ENCODE measurements at places on chromosomes 16 and 17. TPM values are rescaled to one million over a fixed set of nuclear protein-coding genes. Genes with fewer than 3 reads are reported as not detected.

Gene KCNJ12
- 0.51 TPM for total RNA-seq

Gene SERPINF2
- total RNA-seq, result 8.0 TPM

Gene RAMP2
- 140 TPM for total RNA-seq

Gene MRM1
- total RNA-seq, result 9.6 TPM

Gene HOXB4
- 2.8 TPM for total RNA-seq

Gene SDR42E2
- not detected for total RNA-seq

Gene SCNN1G
- total RNA-seq, result 0.22 TPM

Gene DNAI2
- total RNA-seq, result not detected

Gene KRT27
- not detected for total RNA-seq

Gene HOXB8
- not detected for total RNA-seq

Gene CBFA2T3
- total RNA-seq, result 1.5 TPM

Gene CEP131
- total RNA-seq, result 8.1 TPM

Gene RAPGEFL1
- 2.4 TPM for total RNA-seq

Gene ZNF48
- total RNA-seq, result 5.7 TPM

Gene CLTC
- total RNA-seq, result 141 TPM

Gene PTRH2
- 17.3 TPM for total RNA-seq

Gene LGALS9
- total RNA-seq, result 56.9 TPM

Gene SRCIN1
- 3.1 TPM for total RNA-seq

Gene GRB7
- not detected for total RNA-seq

Gene KRT32
- not detected for total RNA-seq

Gene MAF
- total RNA-seq, result 55.7 TPM

Gene MEOX1
- 5.6 TPM for total RNA-seq

Gene MEIOB
- not detected for total RNA-seq

Gene CEP295NL
- total RNA-seq, result 7.3 TPM

Gene OR2C1
- 0.44 TPM for total RNA-seq

Gene IRX6
- total RNA-seq, result 12.6 TPM

Gene TAC4
- not detected for total RNA-seq

Gene KCNH4
- 0.19 TPM for total RNA-seq

Gene UBB
- 631 TPM for total RNA-seq

Gene TNFRSF13B
- not detected for total RNA-seq

Gene CACNA1G
- not detected for total RNA-seq

Gene MC1R
- total RNA-seq, result 2.7 TPM

Gene RND2
- 0.22 TPM for total RNA-seq

Gene GPR139
- total RNA-seq, result not detected

Data from subcutaneous adipose tissue (tissue), 4 donors.